ENCODE measurements at places on chromosomes 1 and 21.

DNA sequence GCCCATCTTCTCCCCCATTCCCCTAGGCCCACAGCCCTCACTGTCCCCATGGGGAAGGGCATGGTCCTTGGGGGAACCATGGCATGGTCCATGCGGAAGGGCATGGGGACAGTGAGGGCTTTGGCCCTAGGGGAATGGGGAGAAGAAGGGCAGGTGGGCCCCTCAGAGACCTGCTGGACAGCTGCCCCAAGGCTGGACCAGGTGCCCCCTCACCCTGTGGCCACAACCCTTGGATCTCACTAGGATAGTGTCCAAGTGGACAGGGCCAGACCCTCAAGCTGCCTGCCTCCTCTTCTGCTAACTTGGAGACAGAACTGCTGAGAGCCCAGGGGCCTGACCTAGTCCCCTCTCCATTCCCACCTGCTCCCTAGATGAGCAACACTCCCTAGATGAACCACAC lies 12.4 kb upstream of the SMYD3 start:
- no peak for DNase-seq

DNA sequence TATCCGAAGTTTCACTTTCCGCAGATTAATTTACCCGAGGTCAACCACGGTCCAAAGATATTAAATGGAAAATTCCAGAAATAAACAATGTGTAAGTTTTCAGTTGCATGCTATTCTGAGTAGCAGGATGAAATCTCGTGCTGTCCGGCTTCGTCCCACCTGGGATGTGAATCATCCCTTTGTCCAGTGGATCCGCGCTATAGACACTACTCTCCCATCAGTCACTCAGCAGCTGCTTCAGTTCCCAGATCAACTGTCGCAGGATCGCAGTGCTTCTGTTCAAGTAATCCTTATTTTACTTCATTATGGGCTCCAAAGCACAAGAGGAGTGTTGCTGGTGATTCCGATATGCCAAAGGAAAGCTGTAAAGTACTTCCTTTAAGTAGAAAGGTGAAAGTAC lies 8.3 kb upstream of the LRP8 start:
- DNase-seq: no peak

DNA sequence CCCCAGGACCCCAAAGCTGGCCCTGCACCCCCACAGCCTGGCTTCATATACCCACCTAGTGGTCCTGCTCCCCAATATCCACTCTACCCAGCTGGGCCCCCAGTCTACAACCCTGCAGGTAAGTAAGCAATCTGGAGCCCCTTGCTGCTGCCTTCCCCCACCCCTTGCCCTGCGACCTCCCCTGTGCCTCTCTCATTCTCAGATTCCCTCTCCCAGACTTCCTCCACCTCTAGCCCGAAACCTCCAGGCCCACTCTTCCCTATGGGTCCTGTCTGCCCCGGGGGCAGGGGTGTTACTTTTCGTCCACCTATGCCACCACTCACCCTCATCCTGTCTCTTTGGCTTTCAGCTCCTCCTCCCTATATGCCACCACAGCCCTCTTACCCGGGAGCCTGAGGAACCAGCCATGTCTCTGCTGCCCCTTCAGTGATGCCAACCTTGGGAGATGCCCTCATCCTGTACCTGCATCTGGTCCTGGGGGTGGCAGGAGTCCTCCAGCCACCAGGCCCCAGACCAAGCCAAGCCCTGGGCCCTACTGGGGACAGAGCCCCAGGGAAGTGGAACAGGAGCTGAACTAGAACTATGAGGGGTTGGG lies 2.9 kb downstream of the SHISA4 start:
- no peak for DNase-seq

- no peak for DNase-seq
These were observed at the start of gene RIIAD1 for GRCh38 chr1:151720974-151721787. Gene RIIAD1, plus strand, starts transcription at chr1:151721522. Its CDS starts 15 bp downstream, at chr1:151721537.

- no peak for DNase-seq
These were observed 184.1 kb downstream of the RASAL2 start for GRCh38 chr1:178277793-178278530.
